H4 (cell line): ENCODE measurements at places on chromosomes 12 and 14. TPM values are rescaled to one million over a fixed set of nuclear protein-coding genes. Genes with fewer than 3 reads are reported as not detected.

- no peak for DNase-seq
These were observed 393.6 kb downstream of the DPF3 start for GRCh38 chr14:72500234-72500838.

DNA sequence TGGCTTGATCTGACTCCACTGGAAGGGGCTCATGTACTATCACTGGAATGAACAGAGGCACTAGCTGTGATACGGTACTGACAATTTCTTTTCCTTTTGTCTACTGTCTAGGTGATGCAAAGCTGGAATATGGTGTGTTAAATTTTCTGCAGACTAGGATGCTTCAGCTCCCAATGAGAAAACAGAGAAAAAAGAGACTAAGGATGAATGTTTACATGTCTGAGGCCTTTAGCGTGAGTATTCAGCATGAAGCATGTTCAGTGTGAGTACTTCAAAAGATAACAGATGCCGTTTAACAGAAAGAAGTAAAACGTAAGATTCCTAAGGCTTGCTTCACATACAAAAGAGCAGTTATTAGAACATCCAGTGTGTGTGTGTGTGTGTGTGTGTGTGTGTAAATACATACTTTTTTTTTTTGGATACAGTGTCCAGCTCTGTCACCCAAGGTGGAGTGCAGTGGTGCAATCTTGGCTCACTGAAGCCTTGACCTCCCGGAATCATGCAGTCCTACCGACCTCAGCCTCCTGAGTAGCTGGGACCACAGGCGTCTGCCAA, 92.3 kb upstream of the FERMT2 start:
- no peak for DNase-seq

DNA sequence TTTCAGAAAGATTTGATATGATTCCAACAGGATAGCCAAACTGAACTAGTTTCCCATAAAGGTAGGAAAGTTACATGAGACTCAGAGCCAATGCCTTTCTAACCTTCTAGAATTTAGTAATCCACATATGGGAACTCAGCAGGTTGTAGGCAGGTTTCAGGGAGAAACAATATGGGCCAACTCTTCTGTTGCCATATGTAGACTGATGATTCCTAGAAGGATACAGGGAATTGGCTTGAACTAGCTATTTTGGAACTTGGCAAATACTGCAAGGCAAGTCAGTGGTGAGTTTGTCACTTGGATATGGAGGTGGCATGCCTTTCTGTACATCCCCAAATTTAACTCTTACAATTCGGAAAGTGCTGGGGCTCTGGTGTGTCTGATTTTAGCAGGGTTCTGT, 15.5 kb downstream of the SUDS3 start:
- no peak for DNase-seq

- DNase-seq: no peak
These were observed 37.7 kb upstream of the LRFN5 start for GRCh38 chr14:41568979-41569378.

- no peak for DNase-seq
These were observed 155.0 kb upstream of the SFSWAP start for GRCh38 chr12:131555866-131556265.

GLS2 gene
- total RNA-seq: not detected in 2 replicates

DNA sequence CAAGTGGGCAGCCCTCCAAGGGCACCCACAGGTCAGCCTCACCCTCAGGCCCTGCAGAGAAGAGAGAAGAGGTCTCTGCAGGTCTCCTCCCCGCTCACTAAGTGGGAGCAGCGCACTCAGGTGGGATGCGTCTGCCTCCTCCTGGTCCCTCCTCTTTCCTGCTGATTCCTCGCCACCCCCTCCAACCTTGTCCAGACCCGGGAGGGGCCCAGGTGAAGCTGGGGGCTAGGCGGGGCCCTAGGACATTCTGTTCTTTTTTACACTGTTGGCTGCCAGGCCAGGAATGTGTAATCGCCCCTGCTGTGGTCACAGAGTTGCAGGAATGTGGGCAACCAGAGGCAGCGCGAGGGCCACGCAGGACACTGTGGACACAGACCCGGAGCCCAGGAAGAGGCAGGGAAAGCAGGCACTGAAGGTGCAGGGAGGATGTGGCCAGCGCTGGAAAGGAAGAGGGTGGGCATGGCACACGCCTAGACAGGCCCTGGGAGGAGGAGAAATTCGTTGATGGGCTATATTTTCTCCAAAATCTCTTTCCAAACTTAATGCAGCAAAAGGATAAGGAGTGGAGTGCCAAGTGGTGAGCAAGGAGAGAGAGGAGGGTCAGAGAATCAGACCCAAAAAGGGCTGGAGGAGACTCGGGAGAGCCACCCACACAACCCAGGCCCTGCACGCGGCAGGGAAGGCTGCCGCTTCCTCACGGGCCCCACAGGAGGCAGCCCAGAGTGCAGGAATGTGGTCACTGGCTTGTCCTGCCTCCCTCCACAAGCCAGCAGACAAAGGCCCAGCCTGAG, 911 bp upstream of the SCNN1A start:
- DNase-seq: peak; percentile 70

GRCh38 chr14:54771411-54772027, 131.1 kb downstream of the GCH1 start:
- DNase-seq: no peak

DNA sequence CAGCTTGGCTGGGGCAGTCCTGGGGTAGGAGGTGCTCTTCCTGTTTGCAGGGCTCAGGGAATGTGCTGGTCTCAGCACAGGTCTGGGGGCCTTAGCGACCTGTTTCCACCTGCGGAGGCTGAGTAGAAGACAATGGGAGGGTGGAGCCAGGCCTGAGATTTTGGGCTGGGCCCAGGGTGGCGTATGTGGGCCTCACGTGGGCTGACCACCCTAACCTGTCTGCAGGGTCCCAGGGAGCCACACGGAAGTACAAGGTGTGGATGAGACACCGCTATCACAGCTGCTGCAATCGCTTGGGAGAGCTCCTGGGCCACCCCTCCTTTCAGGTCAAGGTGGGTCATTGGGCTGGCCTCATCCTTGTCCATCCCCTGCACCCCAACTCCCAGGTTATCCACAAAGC, 1.1 kb downstream of the NOC4L start:
- no peak for DNase-seq

SCNN1A gene
- total RNA-seq: 1.7 and 2.1 TPM in 2 replicates

HSPB8 gene
- 49.4 and 51.5 TPM in 2 replicates for total RNA-seq
